ENCODE measurements at places on chromosomes 5 and 9.

DNA sequence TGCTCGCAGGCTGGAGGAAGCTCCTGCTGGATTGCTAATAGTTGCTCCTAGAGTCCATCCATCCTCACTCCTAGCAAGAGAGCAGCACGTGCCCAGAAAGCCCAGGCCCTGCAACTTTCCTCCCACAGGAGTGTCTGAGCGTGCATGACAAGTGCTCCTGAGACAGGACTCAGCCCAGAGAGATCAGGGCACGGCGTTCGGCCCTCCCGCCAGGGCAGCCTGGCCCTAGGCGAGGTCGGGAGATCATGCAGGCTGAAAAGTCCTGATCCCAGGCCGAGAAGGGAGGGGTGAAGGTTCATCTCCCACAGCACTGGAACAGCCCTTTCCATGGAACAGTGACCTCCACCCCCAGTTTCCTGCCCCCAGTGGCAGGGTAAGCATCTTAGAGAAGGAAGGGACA lies 94.8 kb downstream of the ROR2 start:
- H3K4me1 ChIP-seq: no peaks in the 10 kb centered on the region
- DNase-seq: no peak
- H3K27me3 ChIP-seq: peaks cover 10% of the 10 kb centered on the region
- H3K4me3 ChIP-seq: no peak overlapping the region

GRCh38 chr5:133269691-133270090 lies 217.9 kb downstream of the HSPA4 start:
- H3K36me3 ChIP-seq: no peaks in the 10 kb centered on the region
- no peaks in the 10 kb centered on the region for H3K27me3 ChIP-seq
- no peaks in the 10 kb centered on the region for H3K4me1 ChIP-seq
- H3K27ac ChIP-seq: no peak overlapping the region
- no peak for DNase-seq
- H3K4me3 ChIP-seq: no peak overlapping the region

- no peaks in the 10 kb centered on the region for H3K36me3 ChIP-seq
- no peak for DNase-seq
- no peaks in the 10 kb centered on the region for H3K27me3 ChIP-seq
- no peak overlapping the region for H3K27ac ChIP-seq
- H3K4me3 ChIP-seq: no peak overlapping the region
These were observed 49.6 kb upstream of the CCNG1 start for GRCh38 chr5:163387589-163388343.

- no peaks in the 10 kb centered on the region for H3K36me3 ChIP-seq
- DNase-seq: peak; percentile 68
- H3K27ac ChIP-seq: no peak overlapping the region
- H3K4me3 ChIP-seq: no peak overlapping the region
These were observed 64.4 kb downstream of the FAM114A2 start for GRCh38 chr5:153974131-153974812.

- H3K4me3 ChIP-seq: no peak overlapping the region
- no peak for DNase-seq
- H3K36me3 ChIP-seq: no peaks in the 10 kb centered on the region
- H3K27ac ChIP-seq: no peak overlapping the region
- no peaks in the 10 kb centered on the region for H3K4me1 ChIP-seq
These were observed 213.5 kb upstream of the MVB12B start for GRCh38 chr9:126113176-126113575.

- H3K27ac ChIP-seq: no peak overlapping the region
- H3K4me1 ChIP-seq: no peaks in the 10 kb centered on the region
- no peaks in the 10 kb centered on the region for H3K36me3 ChIP-seq
- no peak overlapping the region for H3K4me3 ChIP-seq
- no peak for DNase-seq
These were observed 1642.4 kb downstream of the EFNA5 start for GRCh38 chr5:106028314-106028713.

DNA sequence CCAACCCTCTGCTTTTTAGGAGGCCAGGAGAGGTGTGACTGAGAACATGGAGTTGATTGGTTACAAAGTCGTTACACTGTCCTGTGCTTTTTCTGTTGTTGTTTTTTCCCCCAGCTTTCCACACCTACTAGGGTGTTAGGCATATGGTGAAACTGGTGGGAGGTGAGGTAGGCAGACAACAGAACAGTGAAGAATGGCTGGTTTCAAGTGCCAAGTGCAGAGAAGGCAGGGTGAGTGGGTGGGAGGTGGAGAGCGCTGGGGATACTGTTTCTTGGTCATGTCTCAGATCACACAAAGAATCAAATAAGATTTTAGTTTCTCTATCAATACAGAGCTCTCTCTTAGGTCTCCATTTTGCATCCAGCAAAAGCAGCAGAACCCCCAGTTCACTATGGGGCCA lies 2.2 kb upstream of the SPTAN1 start:
- peak overlapping the region; percentile 83 for H3K27ac ChIP-seq
- H3K4me1 ChIP-seq: peaks cover 13% of the 10 kb centered on the region
- no peaks in the 10 kb centered on the region for H3K36me3 ChIP-seq

DNA sequence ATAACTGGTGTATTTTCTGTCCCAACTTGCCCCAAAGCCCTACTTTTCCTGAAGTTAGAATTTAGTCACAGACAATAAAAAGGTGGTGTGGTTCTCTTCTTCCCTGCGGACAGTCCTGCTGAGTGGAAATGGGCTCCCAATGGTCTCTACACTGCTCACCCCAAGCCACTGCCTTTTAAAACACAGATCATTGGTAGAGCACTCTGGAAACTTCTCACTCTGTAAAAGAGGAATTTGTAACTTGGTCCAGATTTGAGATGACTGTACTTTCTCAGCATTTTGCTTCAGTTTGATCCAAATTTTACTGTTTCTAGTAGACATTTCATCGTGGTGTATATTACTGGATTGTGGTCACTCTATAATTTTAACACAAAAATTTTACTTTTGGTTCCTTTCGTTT lies 80.3 kb upstream of the ROR2 start:
- H3K27ac ChIP-seq: no peak overlapping the region
- DNase-seq: no peak
- H3K4me3 ChIP-seq: no peak overlapping the region

- H3K36me3 ChIP-seq: no peaks in the 10 kb centered on the region
- H3K4me1 ChIP-seq: no peaks in the 10 kb centered on the region
- peak; percentile 63 for DNase-seq
- no peaks in the 10 kb centered on the region for H3K27me3 ChIP-seq
- H3K4me3 ChIP-seq: no peak overlapping the region
- no peak overlapping the region for H3K27ac ChIP-seq
These were observed 13.9 kb downstream of the TLR4 start for GRCh38 chr9:117718085-117718484.

DNA sequence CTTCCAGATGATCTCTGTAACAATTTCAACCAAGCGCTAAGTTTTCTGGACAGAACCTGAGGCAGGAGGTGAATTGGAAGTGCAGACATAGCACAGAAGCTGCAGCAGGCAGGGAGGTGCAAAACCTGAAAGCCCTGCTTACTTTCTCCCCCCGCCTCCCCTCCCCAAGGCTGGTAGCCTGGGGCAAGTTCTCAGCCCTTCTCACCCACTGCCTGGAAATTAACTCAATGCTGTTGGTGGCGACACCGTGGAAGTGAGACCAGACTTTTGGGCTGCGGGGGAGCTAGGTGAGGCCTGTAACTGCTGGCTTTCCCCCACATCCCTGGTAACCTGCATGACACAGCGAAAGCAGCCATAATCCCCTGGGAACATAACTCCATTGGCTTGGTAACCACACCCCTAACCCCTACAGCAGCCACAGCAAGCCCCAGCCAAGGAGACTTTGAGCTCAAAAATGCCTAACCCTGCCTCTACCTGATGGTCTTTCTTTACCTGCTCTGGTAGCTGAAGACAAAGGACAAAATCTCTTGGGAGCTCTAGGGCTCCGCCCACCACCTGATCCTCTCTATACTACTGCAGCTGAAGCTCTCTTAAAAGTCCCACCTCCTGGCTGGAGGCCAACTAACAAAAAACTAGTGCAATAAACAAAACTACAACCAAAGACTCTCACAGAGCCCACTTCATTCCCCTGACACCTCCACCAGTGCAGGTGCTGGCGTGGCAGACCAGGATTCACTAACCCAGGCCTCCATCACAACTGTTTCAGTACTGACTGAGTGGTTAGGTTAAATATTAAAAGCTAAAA lies 11.9 kb upstream of the OR13C8 start:
- no peaks in the 10 kb centered on the region for H3K36me3 ChIP-seq
- H3K27me3 ChIP-seq: no peaks in the 10 kb centered on the region
- no peak overlapping the region for H3K27ac ChIP-seq
- peaks cover 10% of the 10 kb centered on the region for H3K4me1 ChIP-seq
- no peak overlapping the region for H3K4me3 ChIP-seq

DNA sequence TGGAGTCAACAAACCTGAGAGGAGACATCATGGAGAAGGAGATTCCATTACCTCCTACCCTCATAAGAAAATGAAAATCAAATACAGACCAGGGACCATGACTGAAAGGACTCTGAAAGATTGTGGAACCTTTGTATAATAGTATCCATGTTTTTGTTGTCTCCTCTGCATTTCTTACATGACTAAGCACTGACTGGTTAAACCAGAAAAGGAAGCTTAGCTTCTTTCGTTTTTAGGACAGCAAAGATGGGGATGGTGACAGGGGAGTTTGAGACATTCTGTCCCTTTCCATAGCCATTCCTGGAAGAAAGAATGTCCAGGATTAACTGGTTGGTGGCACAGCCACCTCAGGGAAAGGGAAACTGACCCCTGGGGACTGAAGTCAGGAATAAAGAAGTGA lies 22.2 kb downstream of the ITGA1 start:
- H3K36me3 ChIP-seq: peaks cover 13% of the 10 kb centered on the region
- H3K4me3 ChIP-seq: no peak overlapping the region
- DNase-seq: peak; percentile 30
- peaks cover 19% of the 10 kb centered on the region for H3K4me1 ChIP-seq
- H3K27me3 ChIP-seq: no peaks in the 10 kb centered on the region
- no peak overlapping the region for H3K27ac ChIP-seq
